ENCODE measurements at places on chromosomes 7 and 10.
A peak's percentile ranks its signal among the peaks of the same experiment; 100 is the strongest.

- DNase-seq = no peak
Observed at GRCh38 chr10:500876-501275, 188.6 kb downstream of the DIP2C start.

GRCh38 chr7:132778761-132779160 is 202.5 kb upstream of the PLXNA4 start:
- no peak for DNase-seq

GRCh38 chr7:28064437-28064836 is 116.2 kb downstream of the JAZF1 start:
- no peak for DNase-seq

DNA sequence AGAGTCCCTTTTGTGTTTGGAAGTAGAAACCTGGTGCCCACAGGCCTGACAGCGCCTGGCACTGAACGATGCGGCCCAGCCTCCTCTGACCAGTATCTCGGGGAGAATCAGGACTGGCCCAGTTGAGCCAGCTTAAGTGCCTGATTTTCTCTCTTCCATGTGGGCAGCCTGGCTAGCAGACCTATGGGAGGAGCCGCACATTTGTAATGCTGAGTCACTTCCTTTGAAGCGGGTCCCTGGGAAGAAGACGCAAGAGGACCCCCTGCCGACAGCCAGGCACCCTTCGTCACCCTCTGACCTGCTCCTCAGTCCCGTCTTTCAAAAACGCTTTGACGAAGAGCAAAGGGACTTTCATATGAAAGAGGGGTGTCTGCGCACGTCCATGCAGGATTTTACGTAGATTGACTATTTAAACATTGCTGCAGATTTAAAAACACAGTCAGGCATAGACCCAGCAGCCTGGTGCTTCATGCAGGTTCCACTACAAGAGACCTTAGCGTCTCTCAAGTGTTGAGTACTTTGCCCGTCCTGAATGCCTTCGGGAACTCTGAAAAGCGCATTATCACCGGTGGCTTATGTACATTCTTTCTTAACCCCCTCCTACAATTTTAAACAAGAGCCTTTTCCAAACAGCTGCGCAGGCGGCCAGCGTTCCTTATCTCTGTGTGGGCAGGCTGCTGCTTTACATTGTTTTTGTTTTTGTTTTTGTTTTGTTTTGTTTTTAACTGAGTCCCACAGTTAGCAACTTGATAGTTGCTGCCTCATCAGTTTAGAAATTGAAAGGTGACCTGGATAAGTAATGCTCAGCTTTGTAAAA is 36.5 kb upstream of the AP5Z1 start:
- DNase-seq = no peak

GRCh38 chr7:87016606-87017005 is 42.8 kb downstream of the ELAPOR2 start:
- DNase-seq = no peak

DNA sequence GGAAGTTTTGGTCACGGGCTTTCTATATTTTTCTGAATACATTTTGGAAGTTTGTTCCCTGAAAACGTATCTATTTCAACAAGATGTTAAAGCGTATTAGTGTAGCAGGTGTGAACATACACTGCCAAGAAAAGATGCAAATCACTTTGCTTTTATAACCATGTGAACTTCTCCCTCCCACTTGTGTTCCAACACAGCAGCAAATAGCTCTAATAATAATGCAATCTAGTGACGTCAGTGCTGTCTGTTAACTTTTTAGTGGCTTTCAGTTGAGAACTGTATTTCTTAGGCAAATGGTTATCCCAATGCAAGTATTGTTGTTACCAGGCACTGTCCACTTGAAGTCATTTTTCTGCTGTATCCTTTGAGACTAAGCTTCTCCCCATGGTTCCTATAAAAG is 188.4 kb upstream of the IGFBP3 start:
- no peak for DNase-seq

GRCh38 chr10:22932626-22933370 is 4.9 kb downstream of the ARMC3 start:
- no peak for DNase-seq

- DNase-seq = no peak
Observed at GRCh38 chr10:93875032-93875358, 18.8 kb upstream of the SLC35G1 start.

DNA sequence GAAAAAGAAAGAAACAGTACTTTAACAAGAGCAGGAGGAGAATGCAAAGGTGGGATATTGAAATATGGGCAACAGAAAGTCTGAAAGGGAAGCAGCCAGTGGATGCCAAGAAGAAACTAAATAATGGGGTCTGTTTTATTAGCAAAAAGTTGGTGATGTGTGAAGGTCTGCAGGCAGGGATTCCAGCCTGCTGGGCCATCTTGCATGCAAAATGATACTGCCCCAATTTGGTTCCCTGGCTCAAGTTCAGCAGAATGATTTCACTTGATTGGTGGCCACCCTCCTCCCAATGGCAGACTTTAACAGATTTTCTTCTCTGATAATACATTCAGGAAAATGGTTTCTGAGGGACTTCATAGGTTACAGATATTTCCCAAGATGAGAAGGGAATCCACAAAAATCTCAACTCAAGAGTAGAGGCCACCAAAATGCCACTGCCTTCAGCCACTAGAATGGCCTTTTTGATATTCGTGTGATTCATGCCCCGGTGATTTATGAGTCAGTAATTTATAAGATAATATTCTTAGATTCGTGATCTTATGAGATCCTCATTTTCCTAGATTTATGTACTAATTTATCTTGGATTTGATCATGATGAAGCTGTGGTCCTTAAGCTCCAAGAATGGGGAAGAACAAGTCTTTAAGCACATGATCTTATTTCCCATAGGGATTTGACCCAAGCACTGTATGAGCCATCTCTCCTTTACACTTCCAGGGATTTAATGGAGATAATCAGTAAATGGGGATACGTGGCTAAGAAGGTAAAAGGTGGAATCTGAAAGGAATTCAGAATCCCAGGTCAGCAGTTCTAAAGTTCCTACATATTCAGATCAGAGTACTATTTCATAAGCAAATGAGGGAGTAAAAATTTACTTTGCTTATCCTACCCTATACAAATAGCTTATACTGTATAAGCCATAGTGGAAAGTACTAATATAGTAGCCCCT is 32.3 kb upstream of the ADD3 start:
- DNase-seq = no peak

- DNase-seq = no peak
Observed at GRCh38 chr10:112132435-112132834, 51.1 kb downstream of the GPAM start.

DNA sequence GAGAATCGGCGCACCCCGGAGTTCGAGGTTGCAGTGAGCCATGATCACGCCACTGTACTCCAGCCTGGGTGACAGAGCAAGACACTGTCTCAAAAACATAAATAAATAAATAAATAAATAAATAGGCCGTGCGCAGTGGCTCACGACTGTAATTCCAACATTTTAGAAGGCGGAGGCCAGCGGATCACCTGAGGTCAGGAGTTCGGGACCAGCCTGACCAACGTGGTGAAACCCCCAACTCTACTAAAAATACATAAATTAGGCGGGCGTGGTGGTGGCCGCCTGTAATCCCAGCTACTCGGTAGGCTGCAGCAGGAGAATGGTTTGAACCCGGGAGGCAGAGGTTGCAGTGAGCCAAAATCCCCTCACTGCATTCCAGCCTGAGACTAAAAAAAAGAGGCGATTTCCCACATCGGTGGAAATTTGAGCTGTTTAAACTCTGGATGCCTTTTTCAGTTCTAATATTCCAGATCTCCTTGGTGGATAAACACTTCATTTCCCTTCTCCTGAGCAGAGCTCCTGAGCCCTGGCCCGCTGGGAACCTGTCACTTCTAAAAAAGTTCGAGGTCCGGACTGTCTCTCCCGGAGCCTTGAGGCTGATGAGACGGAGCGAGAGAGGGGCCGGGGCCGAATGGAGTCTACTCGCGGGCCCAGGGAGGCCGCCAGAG is 2.0 kb upstream of the NFKB2 start:
- no peak for DNase-seq

DNA sequence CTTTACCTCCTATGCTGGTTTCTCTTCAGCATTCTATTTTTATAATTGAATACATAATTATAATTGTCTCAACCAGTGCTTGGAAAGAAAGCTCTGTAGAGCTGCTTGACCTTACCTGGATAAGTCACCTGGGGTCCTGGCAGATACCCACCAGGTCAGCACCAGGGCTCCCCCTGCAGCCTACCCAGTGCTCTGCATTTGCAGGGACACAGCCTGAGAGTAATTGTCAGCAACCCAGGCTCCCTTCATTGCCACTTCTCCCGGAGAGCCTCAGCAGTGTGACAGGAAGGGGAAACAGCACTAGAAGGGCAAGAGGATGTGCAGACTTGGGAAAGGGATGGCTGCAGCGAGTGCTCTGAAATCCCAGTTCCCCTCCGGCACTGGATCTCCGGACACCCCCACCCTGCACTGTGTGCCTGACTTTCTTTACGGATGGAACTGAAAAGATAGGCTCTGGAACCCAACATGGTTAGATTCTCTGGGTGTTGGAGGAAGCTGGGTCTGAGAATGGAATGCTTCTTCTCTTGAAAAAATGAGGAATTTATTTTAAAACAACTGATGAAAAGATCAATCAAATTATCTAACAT is 11.4 kb upstream of the PAX4 start:
- DNase-seq = no peak

GRCh38 chr7:106064316-106064715 is 47.8 kb downstream of the SYPL1 start:
- no peak for DNase-seq

GRCh38 chr7:95245828-95246500 is 78.4 kb downstream of the PON1 start:
- DNase-seq = no peak

DNA sequence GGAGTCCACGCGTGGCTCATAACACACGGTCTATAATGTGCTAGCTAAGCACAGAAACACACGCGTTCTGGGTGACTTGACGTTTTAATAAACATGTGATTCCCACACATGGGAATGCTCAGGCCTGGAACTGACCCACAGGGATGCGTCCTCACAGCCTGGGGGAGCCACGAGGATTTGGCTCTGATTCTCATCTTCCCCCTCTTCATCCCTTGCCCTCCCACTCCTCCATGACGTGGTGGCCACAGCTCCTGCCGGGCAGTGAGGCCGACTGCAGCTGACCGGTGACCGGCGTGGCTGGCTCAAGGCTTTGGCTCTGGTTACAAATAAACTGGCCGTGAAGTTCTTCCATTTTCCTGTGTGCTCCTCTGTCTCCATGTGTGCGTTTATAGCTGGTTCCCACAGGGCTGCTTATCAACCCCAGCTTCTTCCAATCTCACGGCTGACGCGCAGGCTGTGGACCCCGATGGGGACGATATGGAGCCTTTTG is 40.9 kb upstream of the KLF6 start:
- no peak for DNase-seq

DNA sequence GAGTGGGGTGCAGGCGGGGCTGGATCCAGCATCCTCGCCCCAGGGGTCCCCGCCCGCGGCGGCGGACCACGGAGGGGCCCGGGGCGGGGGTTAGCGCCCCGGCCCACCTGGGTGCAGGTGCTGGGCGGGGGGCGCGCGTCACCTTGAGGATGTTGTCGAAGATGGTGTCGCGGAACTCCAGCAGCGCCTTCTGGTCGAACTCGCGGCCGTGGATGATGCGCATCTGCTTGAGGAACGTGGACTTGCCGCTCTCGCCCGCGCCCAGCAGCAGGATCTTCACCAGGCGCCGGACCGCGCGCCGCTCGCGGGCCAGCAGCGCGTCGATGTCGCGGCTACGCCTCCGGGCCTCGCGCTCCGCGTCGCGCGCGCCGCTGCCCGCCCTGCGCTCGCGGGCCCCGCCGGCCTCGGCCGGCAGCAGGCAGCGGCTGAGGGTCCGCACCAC is 376 bp downstream of the GNA12 start:
- no peak for DNase-seq

GRCh38 chr10:97771055-97771891 is 526 bp downstream of the SFRP5 start:
- DNase-seq = no peak

- no peak for DNase-seq
Observed at GRCh38 chr7:587767-588166, 68.1 kb upstream of the PDGFA start.

DNA sequence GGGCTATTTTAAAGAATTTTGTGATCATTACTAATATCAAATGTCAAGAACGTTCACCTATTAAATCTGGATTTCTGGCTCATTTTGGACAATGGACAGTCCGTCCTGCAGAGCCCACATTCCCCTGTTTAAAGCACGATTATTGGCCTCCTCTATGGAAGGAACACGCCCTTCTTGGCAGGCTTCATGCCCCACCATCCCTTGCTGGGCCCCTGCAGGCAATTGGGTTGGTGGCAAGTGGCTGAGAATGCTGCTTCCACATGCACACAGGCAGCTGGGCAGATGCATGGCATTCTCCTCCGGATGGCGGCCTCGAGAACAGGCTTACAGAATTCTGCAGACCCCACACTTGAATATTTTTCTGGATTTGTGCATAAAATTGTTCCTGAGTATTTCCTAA is 305.8 kb upstream of the MKI67 start:
- no peak for DNase-seq

GRCh38 chr10:38093816-38094157 is 350 bp upstream of the ZNF37A start:
- DNase-seq = no peak

GRCh38 chr10:85864173-85864549 is 502.4 kb downstream of the GRID1 start:
- DNase-seq = no peak

DNA sequence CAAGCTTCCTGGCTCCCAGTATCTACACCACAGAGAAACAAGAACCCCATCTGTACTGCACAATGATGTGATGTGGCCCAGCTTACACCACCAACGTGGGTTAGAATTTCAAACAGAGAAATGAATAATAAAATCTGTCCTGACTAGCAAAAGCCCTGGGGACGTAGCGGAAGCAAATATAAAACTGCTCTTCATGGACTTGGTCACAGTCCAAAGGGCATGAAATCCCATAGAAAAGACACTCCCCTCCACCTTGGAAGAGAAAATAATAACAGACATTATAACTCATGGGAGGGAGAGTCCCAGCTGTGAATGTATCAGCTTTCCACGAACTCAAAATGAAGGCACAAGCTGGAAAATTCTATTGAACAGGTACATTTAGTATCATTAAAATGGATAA is 205.3 kb upstream of the GALNT17 start:
- no peak for DNase-seq

DNA sequence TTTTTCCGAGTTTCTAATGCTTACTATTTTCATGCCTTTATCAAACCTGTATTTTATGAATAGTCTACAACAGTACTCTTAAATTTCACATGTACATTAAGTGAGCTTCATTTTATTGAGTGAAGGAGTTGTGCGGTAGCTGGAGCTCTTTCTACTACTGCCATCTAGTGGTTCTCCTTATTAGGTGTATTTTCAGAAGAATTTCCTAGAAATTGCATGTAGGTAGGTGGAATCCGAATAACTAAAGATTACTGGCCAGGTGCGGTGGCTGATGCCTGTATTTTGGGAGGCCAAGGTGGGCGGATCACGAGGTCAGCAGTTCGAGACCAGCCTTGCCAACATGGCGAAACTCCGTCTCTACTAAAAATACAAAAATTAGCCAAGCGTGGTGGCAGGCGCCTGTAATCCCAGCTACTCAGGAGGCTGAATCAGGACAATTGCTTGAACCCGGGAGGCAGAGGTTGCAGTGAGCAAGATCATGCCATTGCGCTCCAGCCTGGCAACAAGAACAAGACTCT is 38.3 kb downstream of the LRRC72 start:
- DNase-seq = peak; percentile 2
